ENCODE measurements at places on chromosomes 7 and 10. TPM values are rescaled to one million over a fixed set of nuclear protein-coding genes. Genes with fewer than 3 reads are reported as not detected.

Gene SPDYE6
- not detected for total RNA-seq

DNA sequence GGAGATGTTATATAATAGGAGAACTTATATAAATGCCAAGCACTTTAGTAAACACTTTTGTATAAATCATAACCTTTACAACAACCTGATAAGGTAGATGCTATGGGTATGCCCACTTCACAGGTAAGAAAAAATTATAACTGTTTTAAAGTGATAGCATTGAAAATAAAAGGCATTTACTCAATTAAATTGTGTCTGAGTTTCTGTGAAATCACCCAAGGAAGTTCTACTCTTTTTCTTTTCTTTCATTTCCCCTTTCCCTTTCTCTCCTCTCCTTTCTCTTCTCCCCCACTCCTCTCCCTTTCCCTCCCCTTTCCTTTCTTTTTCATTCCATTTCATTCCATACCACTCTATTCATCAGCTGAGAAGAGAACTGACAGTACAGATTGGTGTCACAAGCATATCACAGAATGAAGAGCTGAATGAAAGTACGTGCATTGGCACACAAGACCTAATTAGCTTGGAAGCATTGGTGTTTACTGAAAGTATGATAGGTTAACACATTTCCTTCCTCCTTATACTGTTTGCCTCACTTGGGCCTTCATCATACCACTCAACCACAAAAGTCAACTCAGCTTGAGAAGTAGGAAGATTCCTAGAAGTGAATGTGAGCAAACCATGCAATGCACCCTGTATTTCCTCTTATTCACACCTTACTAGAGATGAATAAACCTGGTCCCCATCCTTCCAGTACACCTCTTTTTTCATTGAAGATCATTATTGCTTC, 117.9 kb upstream of the AGR3 start:
- H3K4me3 ChIP-seq, result no peak overlapping the region
- H3K27ac ChIP-seq, result no peak overlapping the region
- H3K4me1 ChIP-seq, result no peaks in the 10 kb centered on the region
- H3K27me3 ChIP-seq, result no peaks in the 10 kb centered on the region
- H3K36me3 ChIP-seq, result no peaks in the 10 kb centered on the region

Gene SFRP5
- total RNA-seq, result not detected

DNA sequence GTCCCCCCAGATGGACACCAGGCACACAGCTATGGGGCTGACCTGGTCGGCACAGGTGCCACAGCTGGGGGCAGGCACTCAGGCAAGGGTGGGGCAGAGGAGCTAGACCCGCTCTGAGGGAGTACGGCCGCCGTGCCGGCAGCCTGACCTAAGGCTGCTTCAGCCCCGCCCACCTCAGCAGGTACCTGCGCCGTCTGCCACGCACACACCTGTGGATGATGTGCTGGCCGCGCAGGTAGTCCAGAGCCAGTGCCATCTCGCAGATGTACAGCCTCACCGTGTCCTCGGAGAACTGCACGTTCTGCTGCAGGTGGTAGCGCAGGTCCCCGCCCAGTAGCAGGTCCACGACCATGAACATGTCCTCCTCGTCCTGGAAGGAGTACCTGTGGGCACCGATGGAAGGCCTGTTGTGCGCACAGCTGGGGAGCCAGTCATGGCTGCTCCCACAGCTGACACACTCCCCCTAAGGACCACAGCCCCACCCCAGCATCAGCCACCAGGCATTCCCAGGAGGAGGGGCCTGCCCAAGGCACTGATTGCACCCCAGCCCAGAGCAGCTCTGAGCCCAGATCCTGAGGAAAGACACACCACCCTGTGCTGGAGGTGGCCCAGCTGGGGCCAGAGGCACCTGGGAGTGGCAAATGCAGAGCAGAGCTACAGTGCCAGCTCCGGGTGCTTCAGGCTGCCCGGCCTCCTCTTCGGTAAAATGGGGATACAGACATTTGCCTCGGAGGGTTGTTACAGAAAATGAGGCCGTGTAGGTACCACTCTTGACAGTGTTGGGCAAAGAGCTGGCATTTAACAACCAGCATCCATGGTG, 40.0 kb downstream of the DPYSL4 start:
- no peak for DNase-seq
- no peak overlapping the region for H3K4me3 ChIP-seq
- no peak overlapping the region for H3K27ac ChIP-seq
- no peaks in the 10 kb centered on the region for H3K27me3 ChIP-seq

GRCh38 chr10:13503745-13504463, 24.9 kb downstream of the BEND7 start:
- no peak overlapping the region for H3K4me3 ChIP-seq
- H3K27me3 ChIP-seq, result no peaks in the 10 kb centered on the region
- DNase-seq, result no peak
- H3K27ac ChIP-seq, result no peak overlapping the region

DNA sequence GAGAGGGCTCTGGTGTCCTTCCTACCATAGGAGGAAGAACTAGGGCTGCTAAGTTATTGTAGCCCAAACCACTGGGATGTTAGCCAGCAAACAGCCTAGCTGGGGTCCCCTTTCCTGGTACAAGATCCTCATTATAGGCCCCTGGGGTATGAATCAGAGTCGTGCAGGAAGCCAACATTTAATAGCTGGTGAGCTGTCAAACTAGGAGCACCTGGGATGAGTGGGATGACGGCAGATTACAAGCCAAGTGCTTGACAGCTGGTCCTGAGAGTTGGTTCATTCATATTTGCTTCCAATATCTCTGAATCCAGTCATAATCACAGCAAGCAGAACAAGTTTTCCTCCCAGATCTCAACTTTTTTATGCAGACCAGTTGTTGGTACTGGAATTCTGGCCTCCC, 25.1 kb upstream of the DNAJB12 start:
- no peaks in the 10 kb centered on the region for H3K4me1 ChIP-seq
- no peaks in the 10 kb centered on the region for H3K27me3 ChIP-seq
- no peak overlapping the region for H3K27ac ChIP-seq
- no peaks in the 10 kb centered on the region for H3K36me3 ChIP-seq

DNA sequence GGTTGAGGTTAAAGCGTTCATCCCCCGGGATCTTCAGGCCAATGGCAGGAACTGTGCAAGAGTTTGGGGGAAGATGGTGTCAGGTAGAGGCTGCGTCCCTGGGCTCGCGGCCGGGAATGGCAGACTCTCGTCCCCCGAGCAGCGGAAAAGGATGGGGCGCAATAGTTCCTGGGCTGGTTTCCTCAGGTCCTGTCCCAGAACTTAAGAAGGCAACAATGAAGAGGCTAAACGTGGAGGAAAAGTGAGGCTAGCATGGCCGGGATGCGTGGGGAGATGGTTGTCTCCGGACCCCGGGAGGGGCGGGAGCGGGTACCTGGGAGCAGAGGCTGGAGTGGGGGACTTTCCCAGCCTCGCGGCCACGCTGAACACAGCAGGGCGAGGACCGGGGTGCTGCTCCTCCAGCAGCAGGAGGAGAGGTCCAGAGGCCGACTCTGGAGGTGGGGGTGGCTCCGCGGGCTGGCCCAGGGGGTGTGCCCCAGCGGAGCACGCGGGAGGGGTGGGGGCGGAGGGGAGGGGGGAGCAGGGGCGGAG, 882 bp downstream of the IRF5 start:
- H3K4me1 ChIP-seq, result peaks cover 38% of the 10 kb centered on the region
- H3K27me3 ChIP-seq, result no peaks in the 10 kb centered on the region
- no peaks in the 10 kb centered on the region for H3K36me3 ChIP-seq
- peak overlapping the region; percentile 67 for H3K4me3 ChIP-seq

DNA sequence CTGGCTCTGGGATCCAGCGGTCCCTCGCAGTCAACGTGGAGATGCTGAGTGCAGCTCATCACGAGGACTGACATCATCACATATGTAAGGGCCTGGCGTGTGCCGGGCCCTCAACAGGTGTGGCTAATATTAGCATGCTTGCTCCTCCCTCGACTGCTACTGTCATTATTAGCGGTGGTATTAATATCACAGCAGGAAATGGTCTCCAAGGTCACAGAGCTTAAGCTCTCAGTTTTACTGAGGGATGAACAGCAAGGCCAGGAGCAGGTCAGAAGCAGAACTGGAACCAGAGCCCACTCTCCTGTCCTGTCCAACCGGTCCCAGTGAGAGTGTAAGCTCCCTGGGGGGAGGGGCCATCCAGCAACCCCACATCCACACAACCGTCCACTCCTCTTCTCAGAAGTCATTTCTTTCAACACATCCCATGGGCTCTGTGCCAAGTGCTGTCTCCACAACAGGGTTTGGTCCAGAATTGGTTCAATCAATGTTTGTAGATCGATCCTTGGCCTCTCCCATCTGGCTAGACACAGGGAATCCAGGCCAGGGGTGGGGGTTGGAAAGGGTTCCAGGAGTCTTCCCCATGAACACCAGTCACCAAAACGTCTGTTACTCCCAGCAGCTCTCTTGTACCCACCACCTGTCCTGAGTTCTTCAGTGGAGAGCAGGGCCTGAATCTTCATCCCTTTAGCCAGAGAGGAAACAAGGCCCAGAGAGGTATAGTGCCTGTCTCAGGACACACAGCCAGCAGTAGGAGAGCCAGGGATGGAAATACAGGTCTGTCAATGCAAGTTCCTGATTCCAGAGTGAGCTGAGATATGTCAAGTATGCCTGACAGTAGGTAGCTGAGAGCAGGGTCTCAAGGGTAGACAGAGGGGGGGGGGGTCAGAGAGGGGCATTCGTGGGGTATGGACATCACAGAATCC, 45.3 kb upstream of the ZMIZ1 start:
- H3K27me3 ChIP-seq, result no peaks in the 10 kb centered on the region
- H3K4me3 ChIP-seq, result no peak overlapping the region
- peak overlapping the region; percentile 14 for H3K27ac ChIP-seq
- H3K4me1 ChIP-seq, result peaks cover 24% of the 10 kb centered on the region
- no peak for DNase-seq

GRCh38 chr7:101319401-101319800, 2.2 kb downstream of the IFT22 start:
- no peak for DNase-seq
- H3K27me3 ChIP-seq, result no peaks in the 10 kb centered on the region
- no peak overlapping the region for H3K27ac ChIP-seq
- peaks cover 10% of the 10 kb centered on the region for H3K4me1 ChIP-seq
- H3K36me3 ChIP-seq, result no peaks in the 10 kb centered on the region
- H3K4me3 ChIP-seq, result no peak overlapping the region

DNA sequence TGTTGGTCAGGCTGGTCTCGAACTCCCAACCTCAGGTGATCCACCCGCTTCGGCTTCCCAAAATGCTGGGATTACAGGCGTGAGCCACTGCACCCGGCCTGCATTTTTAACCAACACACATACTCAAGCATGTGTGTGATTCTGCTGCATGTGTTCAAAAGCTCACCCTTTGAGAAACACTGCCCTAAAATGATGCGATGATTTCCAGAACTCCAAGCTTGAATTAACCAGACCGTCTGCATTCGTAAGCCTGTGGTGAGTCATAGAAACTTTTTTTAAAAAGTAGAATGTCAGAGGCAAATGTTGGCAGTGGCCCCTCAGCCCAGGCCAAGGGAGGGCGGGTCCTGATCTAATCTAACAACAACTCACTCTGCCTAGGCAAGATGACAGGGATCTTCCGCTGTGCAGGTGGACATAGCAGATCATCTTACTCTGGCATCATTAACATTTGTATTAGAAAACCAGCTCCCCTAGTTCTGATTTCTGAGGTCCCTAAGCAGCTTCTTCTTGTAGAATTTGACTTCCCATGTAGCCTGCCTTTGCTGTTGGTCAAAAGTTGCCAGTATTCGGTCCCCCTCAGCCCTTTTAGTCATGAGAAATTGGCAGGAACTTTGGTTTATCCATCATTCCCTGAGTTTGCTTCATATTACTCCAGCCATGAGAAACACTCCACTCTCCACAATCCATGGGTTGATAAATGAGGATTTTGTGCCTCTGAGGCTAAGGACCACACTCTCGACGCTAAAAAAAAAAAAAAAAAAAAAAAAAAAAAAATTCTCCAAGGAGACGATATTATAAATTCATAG, 190.4 kb downstream of the SKIDA1 start:
- H3K4me3 ChIP-seq, result no peak overlapping the region
- H3K36me3 ChIP-seq, result no peaks in the 10 kb centered on the region
- H3K27me3 ChIP-seq, result no peaks in the 10 kb centered on the region
- no peaks in the 10 kb centered on the region for H3K4me1 ChIP-seq
- no peak for DNase-seq

DNA sequence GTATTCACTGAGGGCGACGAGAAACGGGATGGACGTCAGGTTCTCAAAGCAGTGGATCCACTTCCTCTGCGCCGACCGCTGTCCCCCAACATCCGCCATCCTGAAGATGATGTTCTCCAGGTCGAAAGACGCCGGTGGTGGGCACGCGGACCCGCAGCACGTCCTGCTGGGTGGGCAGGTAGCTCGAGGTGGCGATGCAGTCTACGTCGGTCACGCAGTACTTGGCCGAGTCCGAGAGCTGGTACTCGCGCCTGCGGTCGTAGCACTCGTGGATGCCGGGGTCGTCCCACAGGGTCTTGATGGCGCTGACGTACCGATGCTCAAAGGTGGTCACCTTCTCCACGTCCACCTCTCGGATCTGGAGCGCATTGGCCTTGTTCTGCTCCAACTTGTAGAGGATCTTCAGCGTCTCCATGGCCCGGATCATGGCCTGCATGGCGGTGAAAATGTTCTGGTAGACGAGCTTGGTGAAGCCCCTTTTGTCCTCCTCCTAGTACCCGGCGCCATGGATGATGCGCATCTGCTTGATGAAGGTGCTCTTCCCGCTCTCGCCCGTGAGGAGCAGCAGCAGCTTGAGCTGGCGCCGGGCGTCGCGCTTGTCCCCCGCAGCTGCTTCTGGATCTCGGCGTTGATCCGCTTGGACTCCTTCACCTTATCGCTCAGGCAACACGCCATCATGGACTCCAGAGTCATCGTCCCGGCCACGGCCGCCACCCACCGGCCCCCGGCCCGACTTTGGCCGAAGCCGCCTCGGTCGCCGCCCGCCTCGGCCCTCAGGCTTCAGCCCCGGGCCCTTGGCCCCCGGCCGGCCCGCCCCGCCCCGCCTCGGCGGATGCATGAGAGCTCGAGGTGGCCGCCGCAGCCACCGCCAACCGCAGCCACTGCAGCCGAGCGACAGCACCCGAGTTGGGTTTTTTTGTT, 122.9 kb upstream of the KCTD7 start:
- peaks cover 7% of the 10 kb centered on the region for H3K27me3 ChIP-seq
- DNase-seq, result peak; percentile 34

Gene TRIL
- not detected for total RNA-seq

GRCh38 chr10:66180581-66181318, 745.1 kb upstream of the LRRTM3 start:
- H3K4me1 ChIP-seq, result no peaks in the 10 kb centered on the region
- peak; percentile 41 for DNase-seq
- H3K4me3 ChIP-seq, result no peak overlapping the region
- H3K36me3 ChIP-seq, result no peaks in the 10 kb centered on the region
- H3K27ac ChIP-seq, result no peak overlapping the region

DNA sequence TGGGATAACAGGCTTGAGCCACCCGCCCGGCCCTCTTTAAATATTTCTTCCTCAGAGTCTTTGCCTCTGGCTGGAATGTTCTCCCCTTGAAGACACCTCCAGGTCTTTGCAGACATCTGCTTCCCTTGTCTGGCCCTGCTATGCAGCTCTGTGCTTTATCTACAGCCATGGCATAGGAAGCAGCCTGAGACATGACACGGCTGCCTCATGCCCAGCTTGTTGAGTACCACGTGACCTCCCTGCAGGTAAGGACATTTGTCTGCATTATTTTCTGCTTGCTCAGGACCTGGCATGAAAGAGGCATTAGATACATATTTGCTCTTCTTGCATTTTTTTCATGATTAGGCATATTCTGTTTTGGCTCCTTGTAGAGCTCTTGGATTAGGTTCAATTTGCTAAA, 113.8 kb upstream of the KLF6 start:
- no peaks in the 10 kb centered on the region for H3K36me3 ChIP-seq
- DNase-seq, result no peak
- H3K4me3 ChIP-seq, result no peak overlapping the region
- no peak overlapping the region for H3K27ac ChIP-seq
